Kidney epithelial cell (primary cell): ENCODE measurements at places on chromosomes 1 and 21.

GRCh38 chr1:41317361-41317760 is 43.9 kb upstream of the FOXO6 start:
- DNase-seq = no peak

- no peak for DNase-seq
Measured at GRCh38 chr1:245825128-245825901, 670.5 kb downstream of the KIF26B start.

DNA sequence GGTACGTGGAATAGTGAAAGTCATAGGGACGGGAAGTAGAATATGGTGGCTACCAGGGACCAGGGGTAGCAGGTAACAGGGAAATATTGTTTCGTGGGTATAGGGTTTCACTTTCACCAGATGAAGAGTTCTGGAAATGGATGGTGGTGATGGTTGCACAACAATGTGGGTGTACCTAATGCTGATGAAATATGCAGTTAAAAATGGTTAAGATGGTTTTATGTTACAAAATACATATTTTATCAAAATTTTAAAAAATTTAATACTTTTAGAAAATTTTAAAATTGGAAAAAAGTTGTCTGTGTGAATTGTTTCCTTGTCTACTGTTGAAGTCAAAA is 55.5 kb upstream of the TLR5 start:
- DNase-seq = no peak

GRCh38 chr1:226420328-226420727 is 12.4 kb upstream of the PARP1 start:
- DNase-seq = no peak

- DNase-seq = peak; percentile 26
Measured at GRCh38 chr1:85654066-85654782, 54.0 kb downstream of the ZNHIT6 start.

DNA sequence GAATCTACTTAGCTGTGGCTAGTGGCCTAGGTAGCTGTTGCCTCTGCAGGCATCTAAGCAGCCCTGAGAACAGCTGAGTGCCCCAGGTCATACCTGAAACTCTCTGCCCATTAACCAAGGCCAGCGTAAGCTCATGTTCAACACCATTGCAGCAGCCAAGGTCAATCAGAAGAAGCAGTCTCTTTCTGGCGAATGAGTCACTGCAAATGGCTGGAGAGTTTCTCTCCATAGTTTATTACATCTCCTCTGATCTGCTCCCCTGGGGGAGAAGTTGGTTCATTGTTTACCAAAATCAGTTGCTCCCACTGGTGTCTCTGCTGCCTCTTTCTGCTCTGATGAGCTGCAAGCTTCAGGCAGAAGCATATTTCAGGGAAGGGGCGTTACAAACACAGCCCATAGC is 6.9 kb upstream of the BCL9 start:
- no peak for DNase-seq

- DNase-seq = no peak
Measured at GRCh38 chr1:37692834-37693175, 489 bp downstream of the CDCA8 start.

GRCh38 chr1:29245876-29246275 is 9.6 kb downstream of the PTPRU start:
- no peak for DNase-seq

DNA sequence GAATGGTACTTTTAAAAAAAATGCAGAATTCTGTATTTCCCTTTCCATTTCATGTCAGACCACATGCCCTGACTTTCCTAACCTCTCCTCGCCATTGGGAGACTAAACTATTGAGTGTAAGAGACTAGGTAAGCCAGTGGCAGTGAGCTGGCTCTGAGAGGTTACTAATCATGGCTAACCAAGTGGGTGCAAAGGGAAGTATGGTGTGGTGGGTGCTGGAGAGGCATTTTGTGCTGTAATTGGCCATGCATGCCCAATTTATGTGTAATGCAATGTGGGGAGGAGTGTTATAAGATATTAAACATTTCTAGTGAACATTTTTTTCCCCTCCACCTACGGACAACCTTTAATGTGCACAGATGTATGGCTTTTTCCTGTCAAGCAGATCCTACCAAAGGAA is 190.1 kb downstream of the LMO4 start:
- no peak for DNase-seq

GRCh38 chr21:18522181-18522972 is 118.8 kb upstream of the TMPRSS15 start:
- DNase-seq = no peak

GRCh38 chr1:61053226-61053711 is 29.1 kb upstream of the NFIA start:
- no peak for DNase-seq

GRCh38 chr1:76317299-76317900 is 242.9 kb downstream of the ST6GALNAC3 start:
- DNase-seq = no peak

DNA sequence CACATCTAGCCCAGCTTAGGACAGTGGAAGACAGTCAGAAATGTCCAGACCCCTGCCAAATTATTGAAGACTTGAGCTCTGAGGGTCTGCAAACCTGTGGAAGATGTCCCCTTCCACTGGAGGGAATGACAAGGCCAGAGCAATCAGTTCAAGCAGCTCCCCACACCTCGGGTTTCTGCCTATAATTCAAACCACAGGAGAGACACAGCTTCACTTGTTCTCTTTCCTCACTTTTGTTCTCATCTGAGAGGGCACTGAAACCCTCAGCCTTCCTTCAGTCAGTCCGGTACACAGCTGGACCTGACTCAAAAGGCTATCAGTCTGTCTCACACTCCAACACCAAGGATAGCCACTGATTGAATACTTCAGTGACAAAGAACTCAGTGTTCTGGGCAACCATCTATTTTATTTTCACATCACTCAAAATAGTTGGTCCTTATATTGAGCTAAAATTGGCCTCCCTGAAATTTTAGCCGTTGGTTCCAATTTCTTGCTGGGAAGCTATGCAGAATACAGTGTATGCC is 70.1 kb downstream of the TENT5C start:
- DNase-seq = no peak

GRCh38 chr21:45009616-45010015 is 64.8 kb upstream of the ADARB1 start:
- DNase-seq = no peak

DNA sequence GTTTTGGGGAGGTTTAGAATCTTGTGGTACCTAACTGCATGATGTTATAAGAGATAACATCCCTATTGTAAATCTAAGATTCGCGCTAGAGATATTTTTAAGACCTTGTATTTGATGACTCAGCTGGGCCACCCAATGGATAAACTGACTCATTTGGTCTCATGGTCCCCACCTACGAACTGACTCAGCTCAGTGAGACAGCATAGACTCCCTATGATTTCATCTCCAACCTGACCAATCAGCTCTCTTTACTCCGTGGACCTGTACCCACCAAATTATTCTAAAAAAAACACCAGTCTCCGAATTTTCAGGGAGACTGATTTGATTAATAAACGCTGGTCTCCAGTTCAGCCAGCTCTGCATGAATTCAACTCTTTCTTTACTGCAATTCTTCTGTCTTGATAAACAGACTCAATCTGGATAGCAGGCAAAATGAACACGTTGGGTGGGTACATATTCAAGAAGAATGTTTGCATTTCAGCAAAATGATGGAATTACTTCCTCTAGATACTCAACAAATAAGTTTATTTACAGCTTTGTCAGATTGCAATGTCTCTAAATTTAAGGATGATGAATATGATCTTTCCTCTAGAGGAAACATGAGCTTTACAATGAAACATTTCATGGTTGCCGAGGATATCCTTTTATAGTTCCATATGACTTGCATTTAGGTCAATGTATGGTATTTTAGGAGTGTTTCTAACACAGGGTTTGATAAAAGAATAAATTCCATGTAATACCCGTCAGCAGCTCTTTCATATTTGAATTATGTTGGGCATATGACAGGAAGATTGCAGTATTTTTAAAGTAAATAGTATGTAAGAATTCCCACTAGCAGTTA is 516.6 kb upstream of the RGS18 start:
- peak; percentile 25 for DNase-seq

DNA sequence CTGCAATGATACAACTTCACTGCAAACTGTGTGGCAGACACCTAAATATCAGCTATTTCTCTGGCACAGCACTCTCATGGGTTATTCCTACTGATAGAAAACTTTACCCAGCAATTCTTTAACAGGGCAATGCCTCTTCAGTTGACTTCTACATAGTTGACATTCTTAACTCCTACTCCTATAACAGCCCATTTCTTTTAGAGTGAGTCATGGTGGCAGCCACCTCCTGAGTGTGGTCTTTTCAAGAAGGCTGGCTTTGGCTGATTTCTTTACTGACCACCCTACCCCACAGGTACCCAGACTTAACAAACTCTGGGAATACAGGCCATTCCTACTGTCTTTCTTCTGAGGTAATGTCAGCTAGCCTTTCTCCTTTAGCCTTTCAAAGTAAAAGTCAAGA is 805.8 kb upstream of the ADGRL2 start:
- no peak for DNase-seq

DNA sequence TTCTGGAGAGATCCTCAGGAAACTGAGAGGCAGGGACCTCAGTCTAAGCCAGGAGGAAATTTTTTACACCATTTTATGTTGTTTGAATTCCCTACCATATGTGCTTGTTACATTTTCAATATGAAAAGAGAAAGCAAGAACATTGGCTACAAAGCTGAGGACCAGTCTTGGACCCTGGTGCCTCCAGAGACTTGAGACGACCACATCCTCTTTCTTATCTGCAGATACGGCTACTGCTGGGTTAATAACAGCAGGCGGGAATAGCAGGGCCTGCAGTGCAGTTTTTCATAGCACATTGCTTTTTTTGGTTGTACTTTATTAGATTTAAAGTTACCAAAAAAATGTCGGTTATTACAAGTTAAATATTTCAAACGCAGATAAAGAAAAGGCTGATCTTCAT is 3.9 kb downstream of the KDM4A start:
- DNase-seq = no peak

DNA sequence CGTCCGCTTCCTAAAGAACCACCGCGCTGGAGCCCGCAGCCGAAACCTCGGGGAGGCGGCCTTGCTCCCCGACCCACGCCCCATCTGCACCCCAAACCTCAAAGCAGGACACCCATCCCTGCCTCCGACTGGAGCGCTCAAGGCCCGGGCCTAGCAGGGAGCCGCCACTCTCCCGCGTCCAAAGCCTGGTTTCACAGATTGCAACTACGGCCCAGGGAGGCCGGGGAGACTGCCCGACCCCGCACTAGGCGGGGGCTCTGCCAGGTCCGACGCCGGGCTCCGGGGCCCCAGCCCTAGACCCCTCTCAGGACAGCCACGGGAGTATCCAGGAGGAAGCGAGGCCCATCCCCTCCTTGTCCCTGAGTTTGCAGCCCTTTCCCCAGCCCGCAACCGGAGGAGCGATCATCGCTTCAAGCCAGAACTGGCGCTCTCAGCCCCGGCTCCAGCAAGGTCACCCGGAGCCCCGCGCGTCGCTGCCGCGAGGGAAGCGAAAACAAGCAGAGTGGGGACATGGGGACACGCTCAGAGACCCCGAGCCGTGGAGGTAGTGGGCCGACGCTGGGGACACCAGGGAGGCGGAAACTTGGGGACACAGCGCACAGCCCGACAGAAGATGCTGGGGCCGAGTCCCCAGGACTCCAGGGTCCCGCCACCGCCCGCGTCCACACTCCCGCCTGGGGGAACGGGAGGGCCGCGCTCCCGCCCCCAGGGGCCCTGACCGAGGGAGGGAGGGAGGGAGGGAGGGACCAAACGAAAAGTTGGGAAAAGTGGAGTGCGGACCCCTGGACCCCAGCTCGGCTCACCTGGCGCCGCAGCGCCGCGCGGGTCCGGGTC is 433 bp downstream of the TMEM200B start:
- DNase-seq = no peak

DNA sequence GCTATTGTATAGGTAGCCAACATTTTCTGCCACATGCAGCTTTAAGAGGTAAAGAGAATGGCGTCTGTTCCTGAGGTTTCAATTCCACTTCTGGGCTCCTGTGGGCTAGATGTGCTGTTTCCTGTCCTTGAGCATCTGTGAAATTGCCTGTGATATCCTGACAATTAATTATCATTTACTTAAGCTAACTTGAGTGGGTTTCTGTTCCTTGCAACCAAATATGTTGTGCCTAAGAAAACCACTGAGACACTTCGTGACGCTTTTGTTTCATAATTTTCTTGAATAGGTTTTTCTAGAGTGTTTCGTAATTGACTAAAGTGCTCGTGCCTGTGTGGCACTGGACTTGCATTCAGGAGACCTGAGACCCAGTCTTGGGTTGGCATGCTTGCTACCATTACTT is 127.3 kb upstream of the POU3F1 start:
- DNase-seq = no peak

DNA sequence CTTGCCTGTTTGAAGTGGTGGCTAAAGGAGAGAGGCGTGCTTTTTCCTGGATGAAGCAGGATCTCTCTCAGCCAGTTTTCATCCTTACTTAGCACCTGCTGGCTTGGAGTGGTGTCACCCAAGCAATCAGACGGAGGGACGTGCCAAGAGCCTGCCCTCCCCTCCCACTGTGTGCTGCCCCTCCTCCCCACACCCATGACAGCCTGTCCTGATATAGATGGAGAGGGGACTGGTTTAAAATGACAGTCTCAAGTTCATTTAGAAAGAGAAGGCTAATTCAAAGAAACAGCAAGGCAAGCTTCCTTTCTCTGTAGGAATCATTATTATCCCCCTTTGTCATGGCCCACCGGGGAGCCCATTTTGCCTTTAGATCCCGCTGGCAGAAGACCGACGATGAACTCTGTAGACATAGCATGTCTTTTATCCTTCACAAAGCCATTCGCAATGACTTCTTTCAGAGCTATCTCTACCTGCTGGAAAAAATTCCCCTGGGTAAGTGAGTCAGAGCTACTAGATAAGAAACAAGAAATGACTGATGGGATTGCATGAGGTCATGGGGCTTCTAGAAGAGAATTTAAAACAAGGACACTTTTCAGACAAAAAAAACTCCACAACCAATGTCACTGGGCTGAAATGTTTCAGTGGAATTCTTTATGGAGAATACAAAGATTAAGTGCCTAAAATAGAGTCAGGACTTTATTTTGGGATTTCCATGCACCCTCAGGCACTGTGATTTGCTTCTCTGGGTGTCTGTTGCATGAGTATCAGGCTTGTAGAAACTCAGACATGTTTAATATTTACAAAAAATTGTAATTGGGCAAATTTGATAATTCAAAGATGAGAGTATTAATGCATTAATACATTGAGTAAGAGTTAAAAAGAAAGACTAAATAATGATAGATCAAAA is at the start of gene NTMT2:
NTMT2 (plus strand) TSS at position 190 of the 907 bp plus-strand sequence; CDS start at position 339, 149 bp downstream.
- no peak for DNase-seq

DNA sequence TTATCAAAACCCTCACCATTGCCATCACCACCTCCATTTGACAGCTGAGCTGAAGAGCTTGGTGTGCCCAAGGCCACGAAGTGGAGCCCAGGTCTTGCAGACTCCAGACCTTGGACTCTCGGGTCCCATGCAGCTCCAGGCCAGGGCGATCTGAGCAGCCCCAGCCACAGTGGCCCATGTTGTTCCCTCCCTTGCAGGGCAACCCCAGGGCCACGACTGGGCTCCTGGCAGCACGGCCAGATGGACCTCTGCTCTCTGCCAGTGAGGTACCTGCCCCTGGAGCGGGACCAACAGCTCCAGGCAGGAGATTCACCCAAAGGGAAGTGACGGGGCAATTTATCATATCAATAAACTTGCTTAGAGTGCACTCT is 182.7 kb upstream of the VAMP3 start:
- DNase-seq = no peak

DNA sequence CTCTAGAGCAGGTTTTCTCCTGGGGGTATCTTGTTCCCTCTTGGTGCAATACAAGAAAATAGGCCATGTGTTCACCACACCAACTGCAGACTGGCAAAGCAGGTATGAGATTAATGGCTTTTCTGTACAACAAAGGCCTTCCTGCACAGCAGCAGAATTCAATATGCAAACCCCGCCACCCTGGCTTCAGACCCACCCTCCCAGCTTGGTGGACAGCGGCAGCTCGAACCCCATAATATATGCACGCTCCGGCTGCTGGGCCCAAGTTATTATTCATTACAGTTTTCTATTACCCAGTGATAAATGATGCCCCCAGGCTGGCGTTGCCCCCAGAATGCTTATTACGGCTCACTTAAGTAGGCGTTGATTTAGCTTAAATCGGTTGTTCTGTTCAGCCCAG is 144.2 kb downstream of the RRAGC start:
- no peak for DNase-seq
